ENCODE measurements at places on chromosomes 7 and 10.

DNA sequence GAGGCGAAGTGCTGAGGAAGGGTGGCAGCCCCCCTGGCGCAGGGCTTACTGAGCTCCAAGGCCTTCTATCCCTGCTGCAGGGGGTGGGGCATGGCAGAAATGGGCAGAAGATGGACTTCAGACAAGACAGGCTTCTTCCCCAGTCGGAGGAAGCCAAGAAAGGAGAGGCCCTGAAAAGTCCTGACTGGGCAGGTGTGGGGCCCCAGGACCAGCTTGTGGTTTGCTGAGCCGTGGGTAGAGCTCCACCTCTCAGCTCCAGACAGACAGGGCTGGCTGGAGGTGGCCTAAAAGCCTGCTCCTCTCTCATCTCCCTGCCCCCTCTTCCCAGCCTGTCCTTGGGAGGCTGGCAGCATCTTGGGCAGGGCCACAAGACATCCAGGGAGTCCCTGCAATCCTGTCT is 67.7 kb downstream of the C10orf105 start:
- DNase-seq = no peak

DNA sequence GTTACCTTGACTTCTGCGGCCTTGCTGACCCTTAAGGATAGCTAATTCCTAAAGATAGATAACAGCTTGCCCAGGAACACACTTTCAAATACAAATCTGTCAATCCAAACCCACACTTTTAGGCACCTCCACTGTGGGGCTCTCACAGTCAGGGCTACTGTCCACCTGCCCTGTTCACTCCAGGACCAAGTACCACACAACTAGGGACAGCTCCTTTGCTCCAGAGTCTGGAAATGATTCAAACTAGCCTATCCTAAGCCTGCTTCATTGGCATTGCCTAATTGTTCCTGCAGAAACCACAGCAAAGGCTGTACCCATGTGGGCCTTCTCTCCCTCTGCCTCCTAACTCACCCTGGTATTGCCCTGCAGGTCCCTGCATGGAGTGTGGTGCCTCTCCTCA is 538.9 kb upstream of the IGFBP3 start:
- no peak for DNase-seq

- no peak for DNase-seq
Measured at GRCh38 chr7:97011536-97012364, 6.4 kb downstream of the DLX6 start.

DNA sequence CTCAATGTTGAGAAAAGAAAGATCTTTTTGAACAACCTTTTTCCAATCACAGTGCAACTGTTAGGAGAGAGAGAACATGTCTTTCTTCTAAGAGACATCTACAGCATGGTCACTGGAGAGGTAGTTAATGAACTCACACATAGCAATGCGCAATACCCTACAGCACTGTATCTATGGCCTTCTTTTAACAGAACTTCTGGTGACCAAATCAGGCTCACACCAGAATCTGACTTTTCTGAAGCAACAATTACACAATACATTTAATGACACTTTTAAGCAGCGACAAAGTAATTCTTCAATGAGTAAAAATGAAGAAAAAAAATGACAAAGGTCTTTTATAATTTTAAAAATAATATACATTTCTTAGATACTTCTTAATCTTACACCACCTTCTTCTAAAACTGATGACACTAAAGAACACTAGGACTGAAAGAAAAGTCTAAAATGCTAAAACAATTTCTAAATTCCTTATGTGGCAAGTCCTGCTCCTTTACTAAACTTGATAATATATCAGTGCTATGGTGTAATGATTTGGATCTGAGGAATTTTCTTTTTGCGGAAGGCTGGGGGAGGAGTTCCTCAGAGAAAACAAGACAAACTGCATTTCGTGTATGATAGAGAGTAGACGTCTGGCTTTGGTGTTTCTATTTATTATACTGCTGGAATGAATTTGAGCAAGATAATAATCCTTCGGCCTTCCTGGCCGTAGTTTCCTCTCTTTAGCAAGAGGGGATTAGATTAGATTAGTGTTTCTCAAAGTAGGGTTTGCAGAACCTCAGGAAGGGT is 166.3 kb downstream of the ZNF438 start:
- no peak for DNase-seq

DNA sequence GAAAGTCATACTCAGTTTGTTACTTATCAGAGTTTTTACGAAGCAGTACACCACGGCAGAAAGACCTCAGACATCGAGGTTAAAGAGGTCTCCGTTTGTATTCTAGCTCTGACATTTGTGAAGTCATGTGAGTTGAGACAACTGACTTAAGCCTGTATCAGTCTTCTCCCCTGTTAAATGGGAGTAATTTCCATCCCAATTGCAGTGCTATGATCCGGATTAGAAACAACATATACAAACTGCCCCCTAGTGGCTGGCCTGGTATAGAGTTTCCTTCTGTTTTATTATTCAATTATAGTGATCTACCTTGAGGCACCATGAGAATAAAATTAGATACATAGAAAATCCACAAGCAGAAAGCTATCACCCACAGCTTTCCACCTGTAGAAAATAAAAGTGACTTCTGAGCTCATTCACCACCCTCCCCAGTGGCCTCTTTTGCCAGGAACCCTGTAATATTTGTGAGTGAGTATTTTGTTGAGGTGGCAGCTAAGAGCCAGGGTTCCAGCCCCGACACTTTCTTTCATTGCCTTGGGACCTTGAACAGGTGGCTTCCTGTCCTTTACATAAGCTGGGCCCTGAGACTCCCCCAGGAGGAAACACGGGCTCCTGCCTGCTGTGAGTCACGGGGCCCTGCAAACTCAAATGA is 607.2 kb upstream of the MGMT start:
- peak; percentile 13 for DNase-seq

- no peak for DNase-seq
Measured at GRCh38 chr10:76618171-76618570, 1019.4 kb downstream of the KCNMA1 start.

GRCh38 chr7:77985974-77986339 is 187.4 kb downstream of the PHTF2 start:
- DNase-seq = no peak

DNA sequence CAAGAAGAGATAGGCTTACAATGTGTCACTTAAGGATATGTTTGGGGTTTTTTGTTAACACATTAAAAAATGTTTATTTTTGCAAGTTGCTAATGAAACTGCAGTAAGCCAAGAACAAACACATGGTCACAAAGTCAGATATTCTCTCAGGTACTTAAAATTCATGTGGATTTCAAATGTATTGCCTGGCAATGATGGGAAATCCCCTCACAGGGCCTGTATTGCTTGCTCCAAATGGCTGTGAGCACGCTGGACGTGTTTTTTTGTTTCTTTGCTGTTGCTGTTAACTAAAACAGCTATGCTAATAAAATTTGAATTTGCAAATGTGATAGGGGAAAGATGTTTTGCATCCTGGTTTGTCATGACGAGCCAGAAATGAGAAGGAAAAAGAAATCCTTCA is 3.8 kb upstream of the CELF2 start:
- no peak for DNase-seq

DNA sequence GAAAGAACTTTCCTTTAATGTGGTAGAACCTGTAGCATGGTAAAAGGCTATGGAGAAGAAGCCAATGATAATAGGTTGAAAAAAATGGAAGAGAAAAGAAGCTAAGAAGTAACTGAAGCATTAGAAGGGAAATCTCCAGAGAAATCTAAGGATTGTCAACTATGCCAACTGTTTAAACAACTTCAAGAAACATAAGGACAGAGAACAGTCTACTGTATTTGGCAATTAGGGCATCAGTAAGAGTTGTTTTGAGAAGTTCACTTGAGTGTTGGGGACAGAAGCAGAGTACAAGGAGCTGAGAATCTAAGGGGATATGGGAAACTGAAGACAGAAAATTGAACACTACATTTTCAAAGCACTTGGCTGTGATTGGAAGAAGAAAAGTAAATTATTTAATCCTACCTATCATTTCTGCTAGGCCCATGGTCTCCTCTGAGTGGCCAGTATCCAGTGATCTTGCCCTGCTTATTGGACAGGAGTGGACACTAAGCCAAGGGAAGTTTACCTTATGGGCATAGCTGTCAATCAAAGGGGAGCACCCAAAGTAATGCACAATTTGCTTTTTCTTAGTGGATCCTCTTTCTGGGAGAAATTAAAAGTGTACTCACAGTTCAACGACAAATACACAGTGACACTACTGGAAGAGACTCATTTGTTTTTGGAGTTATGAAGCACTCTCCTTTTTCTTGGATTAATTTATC is 56.4 kb upstream of the CCDC71L start:
- DNase-seq = no peak

- no peak for DNase-seq
Measured at GRCh38 chr10:75658915-75659314, 227.5 kb downstream of the LRMDA start.

- DNase-seq = peak; percentile 98
Measured at GRCh38 chr7:47291461-47292081, 290.3 kb downstream of the TNS3 start.

- no peak for DNase-seq
Measured at GRCh38 chr7:132240262-132240661, 336.0 kb downstream of the PLXNA4 start.

GRCh38 chr10:17049195-17049594 is 80.4 kb downstream of the CUBN start:
- no peak for DNase-seq

GRCh38 chr10:123512901-123513775 is 153.0 kb upstream of the GPR26 start:
- DNase-seq = no peak

- DNase-seq = peak; percentile 52
Measured at GRCh38 chr7:141231018-141231792, 157.3 kb downstream of the TMEM178B start.

DNA sequence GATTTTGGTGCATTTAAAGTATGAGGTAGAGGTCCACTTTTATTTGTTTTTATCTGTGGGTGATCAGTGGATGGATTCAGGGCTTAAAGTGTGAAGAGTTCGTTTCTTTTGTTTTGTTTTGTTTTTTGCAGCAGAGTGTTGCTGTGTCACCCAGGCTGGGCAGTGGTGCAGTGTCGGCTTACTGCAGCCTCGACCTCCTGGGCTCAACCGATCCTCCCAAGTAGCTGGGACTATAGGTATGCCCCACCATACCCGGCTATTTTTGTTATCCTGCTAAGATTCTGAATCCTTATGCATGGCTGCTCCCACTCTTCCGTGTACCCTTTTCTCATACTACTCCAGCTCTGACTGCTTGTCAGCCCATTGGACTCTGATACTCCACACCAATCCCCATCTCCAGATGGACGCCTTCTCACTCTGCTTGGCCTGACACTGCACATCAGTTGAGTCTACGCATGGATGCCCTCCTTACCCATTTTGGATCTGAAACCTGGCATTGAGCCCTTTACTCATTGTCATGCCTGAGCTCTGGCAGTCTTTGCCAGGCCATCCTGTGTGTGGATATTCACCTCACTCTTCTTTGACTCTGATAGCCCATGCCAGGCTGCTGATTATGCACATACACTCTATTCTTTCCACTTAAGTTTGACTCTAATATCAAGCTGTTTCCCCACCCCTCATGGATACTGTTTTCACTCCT is 119.5 kb downstream of the CCSER2 start:
- DNase-seq = no peak

DNA sequence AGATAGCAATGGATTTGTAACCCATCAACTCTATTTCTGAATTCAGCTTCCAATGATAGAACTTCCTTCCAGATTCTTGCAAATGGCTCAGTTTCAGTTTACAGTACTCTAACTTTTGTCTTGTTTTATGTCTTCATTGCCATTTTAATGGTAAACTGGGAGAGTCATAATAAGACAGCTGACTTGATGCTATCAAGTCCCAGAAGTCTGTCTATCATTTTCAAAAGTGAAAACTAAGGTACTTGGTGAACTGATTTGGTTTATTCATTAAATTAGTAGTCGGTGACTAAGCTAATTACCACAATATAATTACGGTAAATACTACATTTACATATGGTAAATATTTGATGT is 25.0 kb downstream of the RTKN2 start:
- DNase-seq = no peak

- DNase-seq = no peak
Measured at GRCh38 chr10:42991442-42992098, 85.3 kb upstream of the RET start.

GRCh38 chr7:50212666-50213621 is 91.6 kb upstream of the IKZF1 start:
- no peak for DNase-seq

DNA sequence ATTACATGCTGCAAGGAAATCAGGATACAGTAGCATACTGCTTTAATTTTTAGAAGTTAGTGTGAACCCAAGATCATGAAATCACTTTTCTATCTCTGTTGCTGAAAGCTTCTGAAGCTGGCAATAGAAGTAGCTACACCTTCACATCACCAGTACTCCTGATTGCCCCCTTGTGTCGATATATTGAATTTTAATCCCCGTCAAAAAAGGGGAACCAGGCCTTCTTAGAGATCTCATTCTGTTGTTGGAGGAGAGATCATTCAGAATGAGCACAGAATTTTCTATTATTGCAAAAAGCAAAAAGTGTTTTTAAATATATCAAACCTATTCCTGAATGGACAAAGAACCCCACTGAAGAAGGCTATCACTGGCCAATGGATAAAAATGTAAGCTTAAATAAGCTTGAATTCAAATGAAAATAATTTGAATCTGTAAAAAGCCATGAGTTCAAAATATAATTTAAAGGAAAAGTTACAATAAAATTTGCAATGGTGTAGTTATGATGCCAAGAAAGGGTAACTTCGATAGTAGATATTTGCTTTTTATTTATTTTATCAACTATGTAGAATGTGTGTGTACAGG is 39.7 kb upstream of the TEX47 start:
- peak; percentile 4 for DNase-seq

- DNase-seq = no peak
Measured at GRCh38 chr10:60542657-60543056, 153.0 kb upstream of the ANK3 start.

DNA sequence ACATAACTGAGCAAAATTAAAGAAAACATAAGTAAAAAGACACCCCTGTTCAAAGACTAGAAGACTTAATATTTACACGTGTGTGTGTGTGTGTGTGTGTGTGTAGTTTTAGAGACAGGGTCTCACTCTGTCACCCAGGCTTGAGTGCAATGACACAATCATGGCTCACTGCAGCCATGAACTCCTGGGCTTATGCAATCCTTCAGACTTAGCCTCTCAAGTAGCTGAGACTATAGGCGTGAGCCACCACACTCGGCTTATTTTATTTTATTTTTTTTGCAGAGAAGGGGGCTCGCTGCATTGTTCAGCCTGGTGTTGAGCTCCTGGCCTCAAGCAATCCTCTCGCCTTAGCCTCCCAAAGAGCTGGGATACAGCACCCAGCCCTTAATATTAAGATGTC is 90.3 kb downstream of the JMJD1C start:
- peak; percentile 42 for DNase-seq

DNA sequence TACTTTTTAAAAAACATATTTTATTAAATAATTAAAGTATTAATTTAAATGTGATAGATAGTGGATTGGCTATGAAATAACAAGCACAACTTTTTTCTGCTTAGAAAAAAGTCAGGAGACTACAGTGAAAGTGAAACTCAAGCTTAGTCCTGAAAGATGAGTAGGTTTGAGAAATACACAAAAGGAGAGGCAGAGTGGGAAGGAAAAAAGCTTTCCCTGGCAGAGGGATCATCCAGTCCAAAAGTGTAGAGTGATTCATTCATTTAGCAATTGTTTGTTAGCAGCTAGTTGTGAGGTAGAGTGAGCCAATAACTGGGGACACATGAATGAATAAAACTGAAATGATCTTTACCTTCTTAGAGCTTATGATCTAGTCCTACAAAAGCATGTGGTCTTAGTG is 93.5 kb downstream of the FOXP2 start:
- peak; percentile 10 for DNase-seq

Data from ELR (cell line).